ENCODE measurements at places on chromosomes 7 and 10. TPM values are rescaled to one million over a fixed set of nuclear protein-coding genes. Genes with fewer than 3 reads are reported as not detected.

DNA sequence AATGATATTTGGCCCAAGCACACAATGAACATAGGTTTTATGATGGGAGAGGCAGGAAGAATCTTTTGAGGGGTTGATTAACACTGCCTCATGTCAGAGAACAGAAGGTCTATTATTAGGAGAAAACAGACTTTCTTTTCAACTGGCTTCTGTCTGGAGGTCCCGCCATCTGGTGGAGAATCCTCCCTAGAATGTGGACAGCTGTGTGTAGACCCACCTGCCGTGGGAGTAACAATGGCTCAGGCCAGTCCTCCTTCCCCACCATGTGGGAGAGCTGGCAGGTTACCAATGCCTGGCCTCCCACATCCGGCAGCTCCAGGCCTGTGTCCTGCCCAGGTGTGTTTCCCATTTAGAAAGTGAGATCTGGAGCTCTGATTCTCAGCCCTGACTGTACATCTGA, 70.4 kb upstream of the AOAH start:
- no peak overlapping the region for H3K27ac ChIP-seq
- H3K4me3 ChIP-seq, result no peak overlapping the region
- H3K4me1 ChIP-seq, result peaks cover 28% of the 10 kb centered on the region
- no peak for DNase-seq
- H3K27me3 ChIP-seq, result no peaks in the 10 kb centered on the region

DNA sequence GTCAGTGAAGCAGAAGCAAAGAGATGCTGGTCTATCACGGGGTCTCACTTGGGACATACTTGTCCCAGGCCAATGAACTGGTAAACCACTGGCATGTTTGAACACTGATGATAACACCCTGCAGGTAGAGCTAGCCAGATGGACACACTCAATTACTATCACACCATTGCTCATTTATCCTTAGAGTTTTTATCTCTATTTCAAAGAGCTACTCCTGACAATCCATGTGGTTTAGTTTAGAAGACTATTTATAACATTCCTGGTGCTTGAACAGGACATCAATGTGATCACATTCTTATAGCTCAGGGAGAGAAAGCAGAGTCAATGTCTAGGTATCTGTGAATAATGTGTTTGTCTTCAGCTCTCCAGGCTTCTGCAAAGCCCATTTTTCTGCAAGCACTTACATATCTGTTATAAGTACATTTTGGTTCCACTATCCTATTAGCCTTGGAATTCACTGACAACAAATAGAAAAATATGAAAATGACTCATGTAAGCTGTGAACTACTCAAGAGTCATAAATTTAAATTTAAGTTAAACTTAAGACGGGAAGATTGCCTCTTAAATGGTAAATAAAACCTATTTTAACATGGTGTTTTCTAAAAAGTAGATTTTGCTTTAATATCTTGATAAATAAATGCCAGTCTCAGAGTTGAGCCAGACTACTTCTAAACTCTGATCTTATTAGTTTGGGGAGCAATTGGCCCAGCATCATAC, 106.7 kb upstream of the MBL2 start:
- no peak overlapping the region for H3K4me3 ChIP-seq
- no peak overlapping the region for H3K27ac ChIP-seq
- H3K4me1 ChIP-seq, result no peaks in the 10 kb centered on the region
- no peaks in the 10 kb centered on the region for H3K27me3 ChIP-seq
- no peak for DNase-seq

DNA sequence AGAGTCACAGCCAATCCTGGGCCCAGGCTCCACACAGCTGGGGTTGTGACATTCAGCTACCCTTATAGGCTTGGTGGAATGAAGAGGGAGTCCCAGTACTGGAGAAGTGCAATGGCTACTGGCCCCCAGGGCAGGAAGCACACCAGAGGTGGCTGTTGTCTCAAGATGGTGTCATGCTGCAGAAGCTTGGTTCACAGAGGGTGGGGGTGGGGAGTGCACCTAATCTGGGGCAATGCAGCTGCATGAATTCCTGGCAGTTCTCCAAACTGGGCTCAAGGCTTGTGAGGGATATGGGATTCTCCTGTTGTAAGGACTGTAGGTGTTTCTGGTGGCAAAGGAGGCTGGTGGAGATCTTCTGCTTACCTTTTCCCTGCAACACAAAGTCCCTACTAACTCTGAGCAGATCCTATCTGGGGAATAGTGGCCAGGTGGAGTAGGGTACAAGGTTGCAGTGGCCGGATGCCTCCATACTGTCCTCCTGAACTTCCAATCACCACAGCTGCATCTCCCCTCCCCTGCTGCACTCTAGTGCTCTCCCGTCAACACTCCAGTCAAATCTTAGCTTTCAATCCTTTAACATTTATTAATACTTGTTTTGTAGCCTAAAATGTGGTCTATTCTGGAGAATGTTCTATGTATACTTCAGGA, 27.4 kb upstream of the PLA2G12B start:
- H3K27ac ChIP-seq, result no peak overlapping the region

OPN1SW gene
- total RNA-seq, result not detected

GRCh38 chr10:101145750-101146391, 14.8 kb downstream of the TLX1 start:
- H3K4me3 ChIP-seq, result no peak overlapping the region
- no peak for DNase-seq
- no peaks in the 10 kb centered on the region for H3K36me3 ChIP-seq
- peaks cover 10% of the 10 kb centered on the region for H3K4me1 ChIP-seq
- H3K27me3 ChIP-seq, result peaks cover 52% of the 10 kb centered on the region

DNA sequence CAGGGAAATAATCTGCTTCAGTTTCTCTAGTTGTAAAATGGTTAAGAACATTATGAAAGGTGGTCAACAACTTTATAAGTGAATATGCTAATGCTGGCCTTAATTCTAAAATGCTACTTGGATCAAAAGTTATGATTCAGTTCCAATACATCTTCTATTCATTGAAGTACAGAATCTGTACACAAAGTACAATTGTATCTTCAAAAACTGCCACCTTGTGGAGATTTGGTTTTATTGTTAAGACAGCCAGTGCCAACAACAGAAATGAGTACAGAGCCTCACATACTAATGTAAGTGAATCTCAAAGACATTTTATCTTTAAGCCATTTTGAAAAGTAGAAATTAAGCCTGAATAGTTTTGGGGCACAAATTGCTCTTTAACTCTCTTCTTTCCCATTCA, 194.0 kb downstream of the CFTR start:
- no peaks in the 10 kb centered on the region for H3K4me1 ChIP-seq
- H3K4me3 ChIP-seq, result no peak overlapping the region
- no peak for DNase-seq
- H3K36me3 ChIP-seq, result no peaks in the 10 kb centered on the region
- no peaks in the 10 kb centered on the region for H3K27me3 ChIP-seq

DNA sequence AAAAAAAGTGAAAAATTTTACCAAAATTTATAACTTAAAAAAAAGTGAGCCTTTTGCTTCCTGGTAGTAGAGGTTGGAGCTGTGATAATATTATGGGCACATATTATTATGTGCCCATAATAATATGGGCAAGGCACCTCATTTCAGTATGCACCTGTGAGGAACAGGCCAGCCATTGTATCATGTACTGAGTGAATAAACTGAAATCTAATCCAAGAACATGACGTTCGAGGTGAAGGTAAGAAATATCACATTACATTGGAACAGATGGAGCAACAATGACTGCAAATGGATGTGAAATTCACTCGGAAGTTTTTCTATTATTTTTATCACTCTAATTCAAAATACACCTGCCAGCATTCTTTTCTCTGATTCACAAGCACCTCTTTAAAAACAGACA, 216.0 kb downstream of the KLF6 start:
- no peak overlapping the region for H3K4me3 ChIP-seq
- no peak for DNase-seq
- no peak overlapping the region for H3K27ac ChIP-seq
- H3K4me1 ChIP-seq, result no peaks in the 10 kb centered on the region
- H3K27me3 ChIP-seq, result no peaks in the 10 kb centered on the region

MYL10 gene
- not detected for total RNA-seq

- H3K27ac ChIP-seq, result no peak overlapping the region
- peaks cover 8% of the 10 kb centered on the region for H3K27me3 ChIP-seq
- no peaks in the 10 kb centered on the region for H3K36me3 ChIP-seq
- H3K4me3 ChIP-seq, result no peak overlapping the region
- no peak for DNase-seq
Observed at GRCh38 chr7:520503-521161, 986 bp upstream of the PDGFA start.

- DNase-seq, result no peak
- H3K4me1 ChIP-seq, result no peaks in the 10 kb centered on the region
- H3K4me3 ChIP-seq, result no peak overlapping the region
- no peak overlapping the region for H3K27ac ChIP-seq
- no peaks in the 10 kb centered on the region for H3K27me3 ChIP-seq
- H3K36me3 ChIP-seq, result no peaks in the 10 kb centered on the region
Observed at GRCh38 chr7:132387596-132387995, 188.7 kb downstream of the PLXNA4 start.

- no peak overlapping the region for H3K27ac ChIP-seq
- H3K4me1 ChIP-seq, result no peaks in the 10 kb centered on the region
- no peaks in the 10 kb centered on the region for H3K36me3 ChIP-seq
- H3K27me3 ChIP-seq, result no peaks in the 10 kb centered on the region
- no peak overlapping the region for H3K4me3 ChIP-seq
- no peak for DNase-seq
Observed at GRCh38 chr7:132956556-132956955, 125.3 kb downstream of the CHCHD3 start.

DNA sequence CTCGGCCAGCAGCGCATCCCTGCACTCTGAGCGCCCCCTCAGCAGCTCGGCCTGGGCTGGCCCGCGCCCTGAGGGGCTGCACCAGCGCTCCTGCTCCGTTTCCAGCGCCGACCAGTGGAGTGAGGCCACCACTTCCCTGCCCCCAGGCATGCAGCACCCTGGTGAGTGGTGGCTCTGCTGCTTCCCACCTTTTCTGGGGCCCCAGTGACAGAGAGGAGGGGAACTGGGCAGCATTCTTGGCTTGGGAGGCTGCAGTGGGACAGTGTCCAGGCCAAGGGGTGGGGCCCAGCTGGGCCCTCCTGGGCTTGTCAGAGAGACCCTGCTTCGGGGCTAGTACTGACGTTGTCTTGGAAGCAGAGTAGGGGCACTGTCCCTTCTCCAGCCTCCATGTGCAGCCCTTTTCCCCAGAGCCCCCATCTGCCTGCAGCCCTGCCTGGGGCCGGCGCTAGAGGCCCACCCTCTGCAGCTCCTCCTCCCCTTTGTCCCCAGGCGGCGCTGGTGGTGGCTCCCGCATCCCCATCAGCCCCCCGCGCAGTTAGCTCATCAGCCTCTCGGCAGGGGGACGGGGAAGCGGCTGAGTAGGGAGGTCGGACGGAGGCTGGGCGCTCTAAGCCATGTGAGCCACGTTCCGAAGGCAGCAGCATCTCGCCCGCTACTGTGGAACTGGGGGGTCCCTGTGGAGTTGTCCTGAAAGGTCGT, 29.2 kb downstream of the GBX1 start:
- peaks cover 13% of the 10 kb centered on the region for H3K36me3 ChIP-seq
- no peaks in the 10 kb centered on the region for H3K4me1 ChIP-seq
- no peak overlapping the region for H3K4me3 ChIP-seq
- no peak overlapping the region for H3K27ac ChIP-seq

SAP25 gene
- 119 TPM for total RNA-seq

FAM25C gene
- total RNA-seq, result not detected

- peaks cover 48% of the 10 kb centered on the region for H3K4me1 ChIP-seq
- H3K36me3 ChIP-seq, result no peaks in the 10 kb centered on the region
- no peak overlapping the region for H3K27ac ChIP-seq
- no peak overlapping the region for H3K4me3 ChIP-seq
- no peak for DNase-seq
- H3K27me3 ChIP-seq, result peaks cover 42% of the 10 kb centered on the region
Observed at GRCh38 chr10:123133541-123134342, 2.0 kb upstream of the HMX3 start.

CALHM3 gene
- not detected for total RNA-seq

DNA sequence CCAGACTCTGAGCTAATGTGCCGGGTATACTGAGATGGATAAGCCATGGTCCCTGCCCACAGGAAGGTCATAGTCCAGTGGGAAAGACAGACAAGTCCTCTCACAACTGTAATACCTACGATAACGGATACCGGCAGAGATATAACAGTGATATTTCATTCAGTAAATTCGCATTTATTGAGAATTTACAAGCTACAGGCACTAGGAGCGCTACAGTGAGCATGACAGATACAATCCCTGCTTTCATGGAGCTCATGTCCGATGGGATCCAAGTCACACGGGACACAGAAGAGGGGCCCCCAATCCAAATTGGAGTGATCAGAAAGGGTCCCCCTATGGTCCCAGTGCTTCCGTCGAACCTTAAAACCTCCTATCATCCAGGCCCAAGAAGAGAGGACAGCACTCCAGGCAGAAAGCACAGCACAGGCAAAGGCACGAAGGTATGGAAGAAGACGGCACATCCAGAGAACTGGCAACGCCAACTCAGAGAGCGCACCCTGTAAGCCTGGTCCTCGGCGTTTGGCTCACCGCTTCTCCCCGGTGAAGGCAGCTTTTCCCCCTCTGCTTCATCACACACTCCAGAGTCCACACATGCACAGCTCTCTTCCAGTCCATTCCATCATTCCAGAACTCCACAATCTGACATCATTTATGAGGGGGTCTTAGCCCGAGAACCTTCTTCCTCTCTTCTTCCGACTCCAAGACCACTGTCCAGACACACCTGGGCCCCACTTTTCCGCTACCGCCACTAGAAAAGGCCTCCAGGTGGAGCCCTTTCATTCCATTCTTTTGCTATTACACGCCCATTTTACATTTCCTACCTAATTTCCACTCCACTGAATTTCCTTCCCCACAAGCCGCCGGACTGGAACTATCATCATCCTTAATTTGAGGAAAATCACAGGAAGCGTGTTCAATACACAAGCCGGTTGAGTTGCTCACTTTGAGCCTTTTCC, 47.8 kb upstream of the NKX2-3 start:
- DNase-seq, result no peak
- H3K4me1 ChIP-seq, result no peaks in the 10 kb centered on the region
- H3K27me3 ChIP-seq, result no peaks in the 10 kb centered on the region
- no peak overlapping the region for H3K4me3 ChIP-seq
- H3K27ac ChIP-seq, result no peak overlapping the region
- no peaks in the 10 kb centered on the region for H3K36me3 ChIP-seq

PTN gene
- total RNA-seq, result not detected

- no peaks in the 10 kb centered on the region for H3K27me3 ChIP-seq
- no peaks in the 10 kb centered on the region for H3K36me3 ChIP-seq
- no peaks in the 10 kb centered on the region for H3K4me1 ChIP-seq
- no peak overlapping the region for H3K4me3 ChIP-seq
- no peak for DNase-seq
Observed at GRCh38 chr7:79790656-79791262, 337.3 kb upstream of the MAGI2 start.

DNA sequence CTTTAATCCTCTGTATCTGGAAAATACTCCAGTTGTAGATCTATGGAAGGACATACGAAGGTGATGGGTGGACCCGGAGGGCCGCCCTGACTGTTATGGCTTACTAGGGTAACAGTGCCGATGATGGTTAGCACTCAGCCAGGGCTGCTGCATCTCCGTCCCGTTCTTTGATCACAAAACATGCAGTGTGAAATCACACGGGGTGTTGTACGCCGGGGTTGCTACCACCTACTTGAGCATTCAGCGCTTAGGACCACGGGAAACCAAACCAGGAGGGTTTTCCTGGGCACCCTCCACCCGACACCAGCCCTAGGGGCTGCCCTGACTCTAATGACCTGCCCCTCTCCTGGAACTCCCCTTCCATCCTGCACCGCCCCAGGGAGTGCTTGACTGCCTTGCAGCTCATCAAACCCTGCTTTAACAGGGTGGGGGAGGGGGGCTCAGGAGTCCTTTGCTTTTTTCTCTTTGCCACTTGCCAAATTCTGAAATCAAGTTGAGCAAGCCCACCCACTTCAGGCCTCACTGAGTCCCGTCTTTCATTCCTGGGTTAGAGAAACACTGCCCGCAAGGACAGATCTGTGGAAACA, 20.4 kb downstream of the ZNF775 start:
- peaks cover 15% of the 10 kb centered on the region for H3K4me1 ChIP-seq
- no peak overlapping the region for H3K4me3 ChIP-seq
- DNase-seq, result no peak
- H3K27me3 ChIP-seq, result no peaks in the 10 kb centered on the region

Measured in CD4-positive, alpha-beta memory T cell (primary cell).